Dermis blood vessel endothelial cell (primary cell): ENCODE measurements at places on chromosomes 2 and 18. TPM values are rescaled to one million over a fixed set of nuclear protein-coding genes. Genes with fewer than 3 reads are reported as not detected.

Gene PLEKHH2
- 0.14 and 1.5 TPM in 2 replicates for total RNA-seq

Gene WNT6
- not detected in 2 replicates for total RNA-seq

Gene DSC3
- total RNA-seq: under 0.01 and 0.14 TPM in 2 replicates

Gene SLC4A5
- total RNA-seq: 0.33 TPM in 1 of 2 replicates, not detected in the other

Gene MEIS1
- 1.3 and 3.4 TPM in 2 replicates for total RNA-seq

Gene IL18RAP
- not detected in 2 replicates for total RNA-seq

Gene RGPD8
- 10.5 and 16.2 TPM in 2 replicates for total RNA-seq

Gene FBXO11
- 55.1 and 120 TPM in 2 replicates for total RNA-seq

Gene MLPH
- 0.28 and 1.0 TPM in 2 replicates for total RNA-seq

Gene NEU4
- not detected in 2 replicates for total RNA-seq

Gene NHEJ1
- total RNA-seq: 25.7 and 28.8 TPM in 2 replicates

Gene KCNJ3
- not detected in 2 replicates for total RNA-seq

Gene HAAO
- total RNA-seq: not detected in 2 replicates

Gene ADD2
- total RNA-seq: 4.6 and 13.3 TPM in 2 replicates

Gene CKAP2L
- 2.4 and 12.8 TPM in 2 replicates for total RNA-seq

Gene KLHL41
- total RNA-seq: 0.09 and 0.34 TPM in 2 replicates

Gene CRYBA2
- total RNA-seq: not detected in 2 replicates

Gene LRRTM1
- total RNA-seq: not detected in 2 replicates

Gene HOXD9
- total RNA-seq: 24.5 and 28.4 TPM in 2 replicates

Gene MEP1B
- not detected in 2 replicates for total RNA-seq

Gene LAMA3
- total RNA-seq: 14.1 and 15.9 TPM in 2 replicates

Gene CYRIA
- 33.7 and 40.5 TPM in 2 replicates for total RNA-seq

Gene ASXL3
- total RNA-seq: 0.05 TPM in 1 of 2 replicates, not detected in the other

Gene TYW5
- total RNA-seq: 7.4 and 7.7 TPM in 2 replicates

Gene SLC30A3
- total RNA-seq: 17.9 and 25.8 TPM in 2 replicates

Gene ESPNL
- total RNA-seq: not detected in 2 replicates

Gene EFR3B
- 1.3 and 2.0 TPM in 2 replicates for total RNA-seq

Gene MC5R
- not detected in 2 replicates for total RNA-seq

Gene DES
- not detected in 2 replicates for total RNA-seq

Gene NT5DC4
- not detected in 2 replicates for total RNA-seq

Gene HS6ST1
- 20.2 and 27.1 TPM in 2 replicates for total RNA-seq

Gene ZSWIM2
- not detected in 2 replicates for total RNA-seq

Gene LRP2
- total RNA-seq: 0.05 TPM in 1 of 2 replicates, not detected in the other
